Mesendoderm (in vitro differentiated cells): ENCODE measurements at places on chromosomes 1 and 21.
A peak's percentile ranks its signal among the peaks of the same experiment; 100 is the strongest.

GRCh38 chr1:227299688-227300087, 18.6 kb downstream of the CDC42BPA start:
- no peak for DNase-seq

- DNase-seq, result no peak
Observed at GRCh38 chr1:245213066-245213831, 58.5 kb downstream of the KIF26B start.

DNA sequence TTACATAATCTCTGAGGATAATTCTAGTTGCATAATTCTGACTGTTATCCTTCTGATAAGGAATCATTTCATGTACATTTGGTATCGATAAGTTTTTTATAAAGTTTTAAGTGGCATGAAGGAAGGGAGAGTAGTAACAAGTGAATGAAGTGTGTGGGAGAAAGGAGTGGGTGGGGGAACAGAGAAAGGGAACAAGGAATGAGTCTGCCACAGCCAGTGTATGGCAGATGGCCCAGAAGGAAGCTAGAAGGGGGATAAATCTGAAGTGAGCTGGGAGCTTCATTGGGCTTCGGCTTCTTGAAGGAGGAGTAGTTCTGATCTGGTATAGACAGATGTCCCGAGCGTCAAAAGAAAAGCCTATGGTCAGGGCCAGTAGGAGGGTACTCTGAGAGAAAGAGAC, 18.6 kb downstream of the ZBTB40 start:
- DNase-seq, result no peak

DNA sequence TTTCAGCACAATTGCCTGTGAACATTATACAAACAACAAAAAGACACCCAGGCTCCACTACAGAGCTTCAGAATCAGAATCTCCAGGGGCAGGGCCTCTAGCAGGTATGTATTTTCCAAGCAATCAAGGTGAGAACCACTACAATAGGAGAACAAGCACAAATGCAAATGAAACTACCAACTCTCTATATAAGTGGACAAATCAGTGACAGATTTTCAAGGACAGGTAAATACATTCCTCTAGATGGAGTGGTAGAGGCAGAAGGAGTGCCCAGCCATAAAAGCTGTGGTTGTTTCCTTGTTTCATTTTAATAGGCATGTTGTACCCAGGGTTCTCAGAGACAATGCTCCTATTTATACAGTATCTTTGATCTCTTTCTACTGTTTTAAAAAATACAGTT, 20.1 kb upstream of the CCDC17 start:
- no peak for DNase-seq

DNA sequence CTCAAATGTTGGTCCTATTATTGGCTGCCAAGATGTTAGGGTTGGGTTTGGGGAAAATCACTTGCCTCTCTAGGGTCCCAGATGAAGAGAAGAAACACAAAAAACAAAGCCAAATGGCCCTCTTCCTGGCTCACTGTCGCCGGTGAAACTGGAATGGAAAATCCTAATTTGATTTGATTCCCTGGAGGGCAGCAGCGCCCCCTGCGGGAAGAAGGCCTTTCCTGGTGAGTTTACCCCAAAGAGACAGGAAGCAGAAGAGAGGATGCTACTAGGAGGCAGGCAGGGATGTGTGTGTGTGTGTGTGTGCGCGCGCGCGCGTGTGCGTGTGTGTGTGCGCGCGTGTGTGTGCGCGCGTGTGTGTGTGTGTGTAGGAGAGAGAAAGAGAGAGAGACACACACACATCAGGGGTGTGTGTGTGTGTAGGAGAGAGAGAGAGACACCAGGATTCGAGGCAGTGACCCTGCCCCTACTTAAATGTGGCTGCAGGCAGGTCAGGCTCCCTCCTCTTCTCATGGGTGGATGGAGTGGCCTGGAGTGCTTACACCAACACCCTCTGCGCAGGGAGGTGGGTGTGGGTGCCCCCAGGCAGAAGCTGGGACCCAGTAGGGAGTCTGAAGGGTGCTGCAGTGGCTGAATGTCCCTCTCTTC, 3.1 kb upstream of the SELENON start:
- peak; percentile 86 for DNase-seq

DNA sequence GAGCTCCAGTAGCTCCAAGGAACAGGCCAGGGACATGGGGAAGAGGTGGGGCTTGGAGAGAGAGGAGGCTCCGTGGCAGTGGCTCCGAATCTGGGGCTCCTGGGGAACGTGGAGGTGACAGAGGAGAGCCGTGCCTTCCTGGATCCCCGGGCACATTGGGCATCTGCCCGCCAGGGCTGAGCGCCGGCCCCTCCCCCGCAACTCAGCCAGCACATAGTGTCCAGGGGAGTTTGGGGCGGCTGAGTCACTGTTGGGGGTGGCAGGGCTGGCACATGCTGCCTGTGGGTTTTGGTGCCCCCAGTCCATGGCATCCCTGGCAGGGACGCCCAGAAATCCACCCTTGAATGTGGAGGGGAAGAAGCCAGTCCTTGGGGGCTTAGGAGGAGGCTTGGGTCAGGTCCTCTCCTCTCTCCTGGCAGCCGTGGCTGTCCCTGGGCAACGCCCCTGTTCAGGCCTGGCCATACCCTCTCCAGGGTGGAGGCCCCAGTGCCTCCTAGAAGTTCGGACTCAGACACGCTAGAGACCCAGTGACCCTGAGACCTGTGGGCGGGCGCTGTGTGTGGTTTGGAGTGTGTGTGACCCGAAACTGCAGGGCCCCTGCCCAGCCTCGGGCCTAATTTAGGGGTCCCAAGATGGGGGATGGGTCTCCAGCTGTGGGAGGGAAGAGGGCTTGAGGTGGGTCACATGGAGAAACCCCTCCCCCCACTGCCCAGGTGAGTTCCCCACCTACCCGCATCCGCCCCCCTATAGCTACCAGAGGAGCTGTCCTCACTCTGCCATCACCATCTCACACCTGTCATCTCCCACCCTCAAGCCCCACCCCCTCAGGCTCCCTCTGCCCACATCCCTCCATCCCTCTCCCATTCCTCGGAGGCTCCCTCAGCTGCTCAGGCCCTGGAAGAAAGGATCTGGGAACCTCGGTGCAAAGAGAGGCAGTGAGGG, 1.6 kb downstream of the HSPB7 start:
- DNase-seq, result no peak
